ENCODE measurements at places on chromosomes 3 and 15. TPM values are rescaled to one million over a fixed set of nuclear protein-coding genes. Genes with fewer than 3 reads are reported as not detected.

The GOLGA8S gene
- 0.82 TPM for total RNA-seq

The TM4SF18 gene
- 13.9 TPM for total RNA-seq

The ZBBX gene
- total RNA-seq: 2.3 TPM

The SERPINI1 gene
- total RNA-seq: 23.4 TPM

The EPHA6 gene
- 22.0 TPM for total RNA-seq

The PPM1M gene
- total RNA-seq: 10.6 TPM

The PDZRN3 gene
- 72.3 TPM for total RNA-seq

The KLHL6 gene
- 2.5 TPM for total RNA-seq

The TUSC7 gene
- not detected for total RNA-seq

The RTP3 gene
- total RNA-seq: not detected

The GOLGA8G gene
- total RNA-seq: not detected

The LRRC34 gene
- total RNA-seq: 17.3 TPM

The NOX5 gene
- 0.55 TPM for total RNA-seq

The CKMT1A gene
- total RNA-seq: 2.6 TPM

The MRPS25 gene
- total RNA-seq: 40.8 TPM

The ATP11B gene
- total RNA-seq: 110 TPM

The TSPAN3 gene
- total RNA-seq: 543 TPM

The NR2E3 gene
- total RNA-seq: 218 TPM

The RASGRP1 gene
- total RNA-seq: 16.3 TPM

The CAMKV gene
- 10.6 TPM for total RNA-seq

The SFMBT1 gene
- total RNA-seq: 25.1 TPM

The APOD gene
- 23.9 TPM for total RNA-seq

The TF gene
- 1,294 TPM for total RNA-seq

The EXD1 gene
- not detected for total RNA-seq

The C3orf62 gene
- total RNA-seq: 7.5 TPM

The C3orf22 gene
- not detected for total RNA-seq

The P2RY13 gene
- total RNA-seq: 0.55 TPM

The MIX23 gene
- 22.8 TPM for total RNA-seq

The ITGA11 gene
- 13.7 TPM for total RNA-seq

The SERINC4 gene
- 3.8 TPM for total RNA-seq

The ADAMTSL3 gene
- total RNA-seq: 44.9 TPM

The MKRN3 gene
- total RNA-seq: 34.4 TPM

The HYKK gene
- total RNA-seq: 11.1 TPM

The ZBTB47 gene
- total RNA-seq: 22.9 TPM

The DNASE1L3 gene
- total RNA-seq: 3.5 TPM

The CACNA2D2 gene
- 17.4 TPM for total RNA-seq

The COLQ gene
- 5.0 TPM for total RNA-seq

The DMXL2 gene
- 162 TPM for total RNA-seq

The MEIS2 gene
- total RNA-seq: 132 TPM

The GRK7 gene
- 1.3 TPM for total RNA-seq

The CADPS gene
- 418 TPM for total RNA-seq

The DISP2 gene
- 3.3 TPM for total RNA-seq

The EPM2AIP1 gene
- 53.5 TPM for total RNA-seq

The PPP2R3A gene
- 25.5 TPM for total RNA-seq

All from camera-type eye (tissue), 1 donor.